Lower lobe of right lung (tissue), 2 donors: ENCODE measurements at places on chromosomes 1 and 21. TPM values are rescaled to one million over a fixed set of nuclear protein-coding genes. Genes with fewer than 3 reads are reported as not detected.

GRCh38 chr21:8991088-8991907, 1530.1 kb upstream of the TPTE start:
- no peak overlapping the region for H3K27ac ChIP-seq
- no peaks in the 10 kb centered on the region for H3K4me1 ChIP-seq
- no peak overlapping the region for H3K4me3 ChIP-seq
- H3K36me3 ChIP-seq: no peaks in the 10 kb centered on the region
- DNase-seq: no peak

- no peak for DNase-seq
- peaks cover 71% of the 10 kb centered on the region for H3K27me3 ChIP-seq
- peak overlapping the region; percentile 23 for H3K4me3 ChIP-seq
- H3K4me1 ChIP-seq: peaks cover 4% of the 10 kb centered on the region
- H3K36me3 ChIP-seq: no peaks in the 10 kb centered on the region
- H3K27ac ChIP-seq: no peak overlapping the region
Observed at GRCh38 chr1:57423135-57423655, 665 bp downstream of the DAB1 start.

DNA sequence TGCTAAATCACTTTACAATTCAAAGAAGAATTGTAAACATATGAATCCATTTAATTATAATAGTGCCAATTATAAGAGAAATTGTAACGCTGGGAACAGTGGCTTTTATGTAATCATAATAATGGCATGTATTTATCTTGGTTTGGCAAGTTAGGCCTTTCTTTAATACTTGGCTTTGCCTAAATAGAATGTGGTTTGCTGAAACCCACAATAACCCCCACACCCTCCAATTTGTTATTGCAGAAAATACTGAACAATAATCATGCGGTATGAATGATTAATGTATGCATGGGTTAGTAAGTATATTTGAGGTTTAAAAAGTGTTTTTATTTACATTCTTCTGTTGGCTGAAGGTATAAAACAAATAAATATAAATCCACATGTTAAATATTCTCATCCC, 138.2 kb downstream of the NFIA start:
- H3K27me3 ChIP-seq: no peaks in the 10 kb centered on the region
- H3K27ac ChIP-seq: no peak overlapping the region
- DNase-seq: no peak
- no peak overlapping the region for H3K4me3 ChIP-seq
- H3K36me3 ChIP-seq: no peaks in the 10 kb centered on the region

- H3K4me3 ChIP-seq: no peak overlapping the region
- no peaks in the 10 kb centered on the region for H3K27me3 ChIP-seq
- no peak for DNase-seq
- H3K27ac ChIP-seq: no peak overlapping the region
- H3K36me3 ChIP-seq: no peaks in the 10 kb centered on the region
- H3K4me1 ChIP-seq: peaks cover 6% of the 10 kb centered on the region
Observed at GRCh38 chr1:8551613-8552489, 233.9 kb downstream of the SLC45A1 start.

- no peak for DNase-seq
- no peaks in the 10 kb centered on the region for H3K36me3 ChIP-seq
- peaks cover 12% of the 10 kb centered on the region for H3K4me1 ChIP-seq
- no peaks in the 10 kb centered on the region for H3K27me3 ChIP-seq
- no peak overlapping the region for H3K4me3 ChIP-seq
Observed at GRCh38 chr21:33892853-33893252, 22.8 kb downstream of the ATP5PO start.

DNA sequence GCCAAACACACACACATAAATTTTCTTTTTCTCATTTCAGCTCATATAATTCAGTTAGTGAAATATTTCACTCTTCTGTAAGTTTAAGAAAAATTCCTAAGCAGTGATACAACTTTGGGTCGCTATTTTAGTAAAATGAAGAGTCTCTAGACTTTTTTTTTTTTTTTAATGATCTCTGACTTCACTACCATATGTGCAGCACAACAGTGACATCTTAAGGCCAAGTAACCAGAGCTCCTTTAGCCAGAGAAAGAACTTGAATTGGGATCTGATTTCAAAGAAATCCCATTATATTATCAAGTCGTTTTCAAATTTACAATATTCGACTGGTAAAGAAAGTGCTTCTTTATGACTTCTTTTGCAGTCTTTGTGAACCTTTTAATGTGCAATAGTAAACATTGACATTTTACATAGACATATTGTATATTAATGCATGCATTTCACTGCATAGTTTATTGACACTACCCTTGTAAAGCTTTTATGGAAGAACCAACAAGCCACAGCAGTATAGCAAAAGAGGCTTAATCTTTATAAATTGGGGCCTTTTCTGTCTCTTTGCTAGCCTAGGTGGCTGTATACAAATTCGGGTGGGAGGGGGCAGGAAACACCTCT, 62.2 kb downstream of the LRRC40 start:
- no peak overlapping the region for H3K27ac ChIP-seq
- DNase-seq: no peak

DNA sequence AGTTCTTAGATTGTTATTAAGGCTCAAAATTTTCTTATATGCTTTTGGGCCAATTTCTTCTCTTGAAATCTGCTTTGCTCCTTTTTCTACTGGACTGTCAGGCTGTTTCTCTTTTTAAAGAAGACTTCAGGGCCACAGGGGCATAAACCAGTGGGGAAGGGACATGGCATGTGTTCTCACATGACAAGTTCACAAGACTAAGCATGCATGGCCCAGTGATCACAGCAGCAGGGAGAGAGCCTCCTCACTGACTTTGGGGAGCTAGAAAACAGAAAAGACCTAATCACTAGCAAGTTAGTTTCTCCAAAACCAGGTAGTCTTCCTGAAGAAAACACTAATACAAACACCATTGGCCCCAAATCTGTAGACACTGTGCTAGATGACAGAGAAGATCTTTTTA, 64.8 kb downstream of the RAB3GAP2 start:
- H3K4me3 ChIP-seq: no peak overlapping the region
- H3K36me3 ChIP-seq: peaks cover 79% of the 10 kb centered on the region
- H3K4me1 ChIP-seq: no peaks in the 10 kb centered on the region
- H3K27ac ChIP-seq: no peak overlapping the region
- DNase-seq: no peak

GRCh38 chr1:1680912-1681273, 11.7 kb downstream of the SLC35E2B start:
- peak; percentile 14 for DNase-seq
- H3K27ac ChIP-seq: no peak overlapping the region
- H3K4me1 ChIP-seq: peaks cover 8% of the 10 kb centered on the region
- no peak overlapping the region for H3K4me3 ChIP-seq
- no peaks in the 10 kb centered on the region for H3K27me3 ChIP-seq

DNA sequence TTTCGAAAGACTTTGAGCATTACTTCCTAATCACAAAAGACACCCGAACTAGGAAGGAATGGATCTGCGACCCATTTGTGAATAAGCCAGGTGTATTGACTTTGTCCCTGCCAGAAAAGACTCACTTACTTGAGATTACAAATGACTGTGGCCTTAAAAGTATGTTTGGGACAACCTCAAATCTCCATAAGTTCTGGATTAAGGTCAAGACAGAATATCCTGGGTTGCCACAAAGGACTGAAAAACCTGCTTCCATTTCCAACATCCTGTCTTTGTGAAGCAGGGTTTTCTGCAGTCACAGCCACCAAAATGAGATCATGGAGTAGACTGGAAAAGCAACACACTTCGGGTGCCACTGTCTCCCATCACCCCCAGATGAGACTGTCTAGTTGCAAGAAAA, 537.4 kb upstream of the ZRANB2 start:
- no peaks in the 10 kb centered on the region for H3K27me3 ChIP-seq
- no peaks in the 10 kb centered on the region for H3K4me1 ChIP-seq
- no peak overlapping the region for H3K27ac ChIP-seq
- DNase-seq: no peak

- no peak for DNase-seq
- H3K27me3 ChIP-seq: no peaks in the 10 kb centered on the region
- peak overlapping the region; percentile 71 for H3K4me3 ChIP-seq
- H3K4me1 ChIP-seq: peaks cover 65% of the 10 kb centered on the region
- peaks cover 20% of the 10 kb centered on the region for H3K36me3 ChIP-seq
Observed at GRCh38 chr1:109910963-109911798, 532 bp downstream of the CSF1 start.

DNA sequence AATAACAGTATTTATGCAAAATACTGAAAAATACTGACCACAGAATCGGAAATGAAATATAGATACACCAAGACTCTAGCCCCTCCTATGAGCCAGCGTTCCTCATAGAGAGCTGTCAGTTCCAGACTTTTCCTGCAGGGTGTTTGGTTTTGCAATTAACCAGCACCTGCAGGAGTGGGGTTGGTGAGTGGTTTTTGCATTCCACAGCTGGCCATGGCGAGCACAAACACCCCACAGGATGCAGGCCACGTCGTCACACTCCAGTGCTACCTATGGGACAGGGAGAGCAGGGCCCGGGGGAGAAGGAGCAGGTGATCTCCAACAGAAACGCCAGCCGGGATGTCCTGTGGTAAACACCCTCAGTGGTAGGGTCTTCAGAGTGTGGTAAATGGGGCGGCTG, 94.1 kb downstream of the ERG start:
- peaks cover 26% of the 10 kb centered on the region for H3K36me3 ChIP-seq
- no peak for DNase-seq
- no peak overlapping the region for H3K4me3 ChIP-seq
- no peaks in the 10 kb centered on the region for H3K27me3 ChIP-seq
- no peaks in the 10 kb centered on the region for H3K4me1 ChIP-seq

DNA sequence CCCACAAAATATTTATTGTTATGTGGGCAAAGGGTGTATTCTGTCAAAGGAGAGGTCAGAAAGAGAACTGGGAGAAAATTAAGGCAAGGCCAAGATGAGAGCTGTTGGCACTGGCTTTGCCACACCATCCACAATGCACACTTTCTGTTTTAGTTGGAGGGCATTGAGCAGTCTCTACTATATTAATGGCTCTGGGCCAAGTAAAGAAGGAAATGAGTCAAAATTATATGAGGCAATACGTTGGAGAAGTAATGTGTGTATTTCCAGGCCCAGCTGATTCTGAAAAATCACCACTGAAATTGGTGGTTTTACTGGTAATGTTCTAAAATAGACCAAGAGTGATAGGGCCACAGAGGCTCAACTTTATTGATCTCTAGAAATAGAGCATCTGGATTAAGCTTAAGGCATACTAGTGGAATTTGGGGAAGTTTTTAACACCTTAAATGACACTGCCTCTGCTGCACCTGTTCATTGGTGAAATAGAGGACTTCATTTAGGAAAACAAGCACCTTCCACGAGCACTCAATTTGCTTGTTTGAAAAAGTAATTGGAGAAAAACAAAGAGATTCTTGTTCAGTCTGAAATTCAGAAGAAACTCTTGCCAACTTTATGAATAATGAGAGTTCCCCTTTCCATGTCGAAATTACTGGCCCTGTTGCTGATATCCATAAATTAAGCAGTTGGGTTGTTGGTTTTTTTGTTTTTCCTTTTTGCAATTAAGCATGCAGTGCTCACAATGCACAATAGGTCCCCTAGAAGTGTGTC, 424.9 kb downstream of the ADGRL2 start:
- H3K27me3 ChIP-seq: no peaks in the 10 kb centered on the region
- H3K36me3 ChIP-seq: no peaks in the 10 kb centered on the region
- H3K4me1 ChIP-seq: peaks cover 32% of the 10 kb centered on the region
- no peak for DNase-seq
- H3K4me3 ChIP-seq: no peak overlapping the region
- H3K27ac ChIP-seq: no peak overlapping the region

DNA sequence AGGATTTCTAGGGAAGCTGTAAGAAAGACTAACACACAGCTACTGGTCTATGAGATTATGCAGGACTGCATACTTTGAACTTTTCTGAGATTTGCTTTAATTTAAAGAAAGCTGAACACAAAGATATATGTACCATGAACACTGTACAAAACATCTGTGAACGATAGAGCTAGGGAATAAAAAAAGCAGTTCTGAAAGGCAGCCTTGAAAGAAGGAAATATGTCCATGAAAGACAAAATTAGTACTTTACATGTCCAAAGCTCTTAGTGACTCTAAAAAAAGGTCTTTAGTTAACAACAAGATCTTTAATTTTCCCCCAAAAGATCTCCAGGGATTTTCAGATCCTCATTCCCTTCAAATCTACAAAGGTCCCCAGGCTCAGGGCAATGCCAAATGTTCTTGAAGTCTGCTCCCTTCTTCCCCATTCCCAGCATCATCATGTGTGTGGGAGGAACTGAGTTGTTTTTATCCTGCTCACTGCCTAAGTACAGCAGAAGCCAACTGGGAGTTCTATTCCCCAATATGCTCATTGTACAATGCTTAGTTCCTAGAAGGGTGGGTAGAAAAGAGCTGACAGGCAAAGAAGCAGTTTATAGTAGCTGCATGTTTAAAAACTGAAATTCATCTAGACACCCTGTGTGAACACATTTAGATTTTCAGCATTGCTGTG, 60.1 kb upstream of the PTCH2 start:
- DNase-seq: no peak
- no peaks in the 10 kb centered on the region for H3K4me1 ChIP-seq
- H3K4me3 ChIP-seq: no peak overlapping the region
- H3K27me3 ChIP-seq: no peaks in the 10 kb centered on the region

DNA sequence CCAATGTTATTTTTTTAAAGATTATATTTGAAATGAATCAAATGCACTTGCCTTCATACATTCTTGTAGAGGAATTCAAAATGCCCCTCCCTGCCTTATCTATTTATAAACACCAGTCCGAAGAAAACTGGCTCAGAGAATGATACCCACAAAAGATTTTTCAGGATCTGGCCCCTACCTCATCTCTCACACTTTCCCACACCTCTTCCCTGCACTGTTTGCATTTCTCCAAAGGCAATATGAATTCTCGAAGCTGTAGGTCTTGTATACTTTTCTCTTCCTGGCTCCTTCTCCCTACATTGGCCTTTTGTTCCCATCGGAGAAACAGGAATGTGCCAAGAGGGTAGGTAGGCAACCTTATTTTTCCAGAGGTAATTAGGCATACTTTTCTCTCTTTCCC, 12.0 kb upstream of the CCDC190 start:
- H3K4me1 ChIP-seq: no peaks in the 10 kb centered on the region
- no peak for DNase-seq
- no peak overlapping the region for H3K27ac ChIP-seq
- H3K27me3 ChIP-seq: no peaks in the 10 kb centered on the region
- no peak overlapping the region for H3K4me3 ChIP-seq

- DNase-seq: no peak
- H3K27me3 ChIP-seq: no peaks in the 10 kb centered on the region
- H3K36me3 ChIP-seq: no peaks in the 10 kb centered on the region
- no peak overlapping the region for H3K27ac ChIP-seq
- no peak overlapping the region for H3K4me3 ChIP-seq
Observed at GRCh38 chr1:48181669-48182367, 40.7 kb upstream of the SLC5A9 start.

The CR1 gene
- total RNA-seq: 21.5 TPM

The APOBEC4 gene
- 3.0 TPM for total RNA-seq

The PHLDA3 gene
- total RNA-seq: 97.1 TPM

The CD53 gene
- 228 TPM for total RNA-seq

The AVPR1B gene
- total RNA-seq: not detected

The CTSK gene
- total RNA-seq: 29.4 TPM

The CR1L gene
- 1.3 TPM for total RNA-seq
